ENCODE measurements at places on chromosomes 1 and 21.

DNA sequence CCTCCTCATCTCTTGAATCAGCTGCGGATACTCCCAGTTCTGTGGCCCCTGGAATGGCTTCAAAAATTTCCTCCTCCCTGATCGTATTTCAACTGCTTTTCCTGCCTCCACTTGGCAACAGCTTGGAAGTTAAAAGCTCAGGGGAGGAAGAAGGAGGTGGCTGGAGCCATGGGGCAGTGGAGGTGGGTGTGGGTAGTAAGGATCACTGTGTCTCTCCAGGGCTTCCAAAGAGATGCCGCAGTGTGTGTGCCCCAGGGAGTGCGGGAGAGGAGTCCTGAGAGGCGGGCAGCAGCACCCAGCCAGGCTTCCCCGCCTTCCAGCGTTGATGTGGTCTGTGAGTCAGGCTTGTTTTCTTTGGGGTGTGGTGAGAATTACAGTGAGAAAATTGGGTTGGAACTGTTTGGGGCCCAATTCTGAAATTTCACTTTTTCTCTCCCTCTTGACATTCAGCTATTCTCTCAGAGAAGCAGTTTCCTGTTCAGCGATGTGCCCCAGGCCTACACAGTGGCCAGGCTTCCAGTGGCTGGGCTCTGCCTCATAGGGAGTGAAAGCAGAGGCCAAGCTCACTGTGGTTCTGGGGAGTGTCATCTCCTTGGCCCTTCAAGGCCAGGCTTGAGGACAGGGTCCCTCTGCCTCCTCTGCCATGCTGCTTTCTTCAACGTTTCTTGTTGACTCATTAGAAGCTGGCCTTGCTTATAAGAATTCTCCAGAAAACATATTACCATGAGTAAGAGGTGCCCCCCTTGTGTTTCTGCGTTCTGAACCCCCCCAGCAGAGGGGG, 69.0 kb downstream of the PGM1 start:
- DNase-seq = peak; percentile 73

DNA sequence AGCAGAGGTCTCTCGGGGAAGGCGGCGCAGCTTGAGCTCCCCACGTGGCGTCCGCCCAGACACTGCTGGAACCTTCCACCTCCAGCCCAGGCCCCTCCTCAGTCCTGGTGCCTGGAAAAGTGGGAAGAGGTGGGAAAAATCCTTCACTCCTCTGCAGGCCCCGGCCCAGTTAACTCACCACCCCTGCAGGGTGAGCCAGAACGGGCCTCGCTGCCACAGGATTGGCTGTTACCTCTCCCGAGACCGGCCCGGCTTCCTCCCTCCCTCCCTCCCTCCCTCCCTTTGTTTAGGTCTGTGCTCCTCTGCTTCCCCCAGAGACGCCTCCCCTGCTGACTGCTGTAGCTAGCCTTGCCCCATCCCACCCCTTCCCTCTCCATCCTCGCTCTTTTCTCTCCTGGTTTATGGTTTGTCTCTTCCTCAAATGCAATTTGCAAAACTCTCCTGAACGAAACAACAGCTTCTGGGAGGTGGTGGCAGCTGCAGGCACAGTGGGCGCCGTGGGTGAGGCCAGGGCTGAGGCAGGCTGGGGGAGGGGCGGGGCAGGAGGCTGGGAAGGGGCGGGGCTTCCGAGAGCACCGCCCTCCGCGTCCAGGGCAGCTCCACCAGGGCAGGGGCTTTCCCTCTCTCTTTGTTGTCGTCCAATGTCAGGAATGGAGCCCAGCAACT, 6.5 kb downstream of the CAPN9 start:
- DNase-seq = peak; percentile 20

- DNase-seq = no peak
Measured at GRCh38 chr1:180946541-180947498, 34.1 kb downstream of the KIAA1614 start.

DNA sequence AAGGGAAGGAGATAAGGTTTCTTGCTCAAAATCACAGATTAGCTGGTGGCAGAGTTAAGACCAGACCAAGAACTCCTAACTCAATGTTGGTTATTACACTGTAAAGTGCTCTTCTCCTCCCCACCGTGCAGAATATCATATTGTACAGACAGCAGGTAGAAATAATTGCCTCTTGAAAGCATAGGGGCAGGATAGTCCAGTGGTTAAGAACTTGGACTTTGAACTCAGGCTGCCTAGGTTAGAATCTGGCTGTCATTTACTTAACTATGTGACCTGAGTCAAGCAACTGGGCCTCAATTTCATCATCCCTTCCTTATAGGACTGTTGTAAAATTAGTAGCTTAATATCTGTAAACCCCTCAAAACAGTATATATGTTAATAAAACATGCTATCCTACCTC, 114.9 kb upstream of the HIVEP3 start:
- no peak for DNase-seq

DNA sequence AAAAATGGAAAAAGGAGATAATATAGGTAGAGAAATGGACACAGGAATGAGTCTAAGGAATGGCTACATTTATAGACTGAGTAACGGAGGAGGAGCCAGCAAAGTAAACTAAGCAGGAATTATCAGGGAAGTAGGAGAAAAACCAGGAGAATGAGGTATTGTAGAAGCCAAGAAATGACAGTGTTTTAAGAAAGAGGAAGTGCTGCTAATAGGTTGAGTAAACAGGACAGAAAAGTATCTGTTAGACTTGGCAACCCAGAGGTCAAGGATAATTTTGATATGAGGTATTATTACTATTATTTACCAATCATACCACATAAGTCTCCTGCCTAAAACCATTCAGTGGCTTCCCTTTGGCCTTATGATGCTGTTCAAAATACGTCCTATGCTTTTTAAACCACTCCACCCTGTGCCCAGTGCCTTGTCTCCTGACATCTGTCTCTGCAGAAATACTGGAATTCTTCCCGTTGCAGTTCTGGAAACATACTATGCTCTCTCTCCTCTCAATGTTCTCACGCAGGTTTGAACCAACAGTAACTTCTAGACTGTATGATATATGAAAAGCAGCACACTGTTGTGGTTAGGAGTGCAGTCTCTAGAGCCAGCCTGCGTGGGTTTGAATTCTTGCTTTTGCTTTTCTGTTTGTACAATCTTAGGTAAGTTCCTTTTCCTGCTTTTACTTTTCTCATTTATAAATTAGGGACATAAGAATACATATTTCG, 24.6 kb upstream of the NEK7 start:
- DNase-seq = no peak

DNA sequence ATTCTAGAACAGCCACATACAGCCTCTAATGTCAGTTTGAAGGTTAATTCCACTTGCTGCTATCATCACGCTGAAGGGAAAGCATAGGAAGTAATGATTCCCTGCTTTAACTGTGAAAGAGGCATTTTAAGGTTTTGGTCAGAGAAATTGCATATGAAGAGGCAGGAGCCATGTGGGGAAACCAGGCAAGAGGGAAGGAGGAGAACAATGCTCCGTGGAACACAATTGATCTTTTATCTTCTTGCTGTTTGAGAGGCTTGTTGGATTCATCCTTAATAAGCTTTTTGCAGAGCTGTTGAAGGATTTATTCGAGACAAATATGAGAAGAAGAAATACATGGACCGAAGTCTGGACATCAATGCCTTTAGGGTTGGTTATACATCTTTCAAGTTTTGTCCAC, 35.9 kb downstream of the SMAP2 start:
- no peak for DNase-seq

DNA sequence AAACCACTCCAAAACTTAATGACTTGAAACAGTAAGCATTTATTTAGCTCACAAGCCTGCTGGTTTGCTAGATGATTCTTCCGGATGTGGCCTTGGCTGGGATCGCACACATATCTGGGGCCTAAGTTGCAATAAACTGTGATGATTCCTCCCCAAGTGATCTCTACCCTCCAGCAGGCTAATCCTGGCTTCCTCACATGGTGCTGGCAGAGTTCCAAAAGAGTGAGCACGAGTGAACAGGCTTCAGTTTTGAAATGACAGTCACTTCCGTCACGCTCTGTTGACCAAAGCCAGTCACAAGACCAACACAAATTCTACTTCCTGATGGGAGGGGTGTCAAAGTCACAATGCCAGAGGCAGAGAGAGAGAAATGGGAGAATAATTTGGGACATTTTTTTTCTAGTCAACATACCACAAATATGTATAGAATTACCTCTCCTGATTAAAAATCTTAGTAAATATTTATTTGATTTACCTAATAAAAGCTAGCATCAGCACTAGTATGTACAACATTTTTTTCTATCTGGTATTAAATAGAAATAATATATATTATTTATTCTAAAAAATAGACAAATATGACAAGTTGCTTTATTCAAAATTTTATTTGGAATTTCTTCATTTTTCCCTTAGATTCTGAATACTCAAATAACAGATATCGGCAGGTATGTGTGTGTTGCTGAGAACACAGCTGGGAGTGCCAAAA, 292.7 kb downstream of the TPR start:
- DNase-seq = peak; percentile 84

DNA sequence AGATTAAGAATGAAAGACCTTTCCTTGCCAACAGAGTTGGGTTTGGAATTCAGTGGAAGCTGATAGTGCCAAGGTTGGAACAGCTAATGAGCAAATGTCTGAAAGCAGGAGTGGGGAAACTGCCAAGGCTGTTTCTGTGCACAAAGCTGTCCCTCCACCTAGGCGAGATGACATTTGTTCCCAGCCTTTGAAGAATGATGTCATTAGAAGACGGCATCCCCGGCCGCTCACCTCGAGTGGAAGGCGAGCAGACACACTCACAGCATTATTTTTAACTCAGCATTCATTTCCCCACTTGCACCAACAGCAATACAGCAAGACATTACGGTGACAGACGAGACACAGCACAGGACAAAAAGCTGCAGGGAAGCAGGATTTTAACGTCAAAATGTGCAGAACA, 463.9 kb downstream of the PCP4 start:
- no peak for DNase-seq

GRCh38 chr1:200660719-200661118, 9.0 kb downstream of the DDX59 start:
- no peak for DNase-seq

GRCh38 chr21:15241997-15242736, 177.4 kb upstream of the NRIP1 start:
- no peak for DNase-seq

- no peak for DNase-seq
Measured at GRCh38 chr1:61583703-61584102, 141.2 kb downstream of the TM2D1 start.

- peak; percentile 52 for DNase-seq
Measured at GRCh38 chr21:29146726-29147125, 16.3 kb downstream of the MAP3K7CL start.

GRCh38 chr1:111802110-111802509, 46.4 kb downstream of the DDX20 start:
- DNase-seq = no peak

DNA sequence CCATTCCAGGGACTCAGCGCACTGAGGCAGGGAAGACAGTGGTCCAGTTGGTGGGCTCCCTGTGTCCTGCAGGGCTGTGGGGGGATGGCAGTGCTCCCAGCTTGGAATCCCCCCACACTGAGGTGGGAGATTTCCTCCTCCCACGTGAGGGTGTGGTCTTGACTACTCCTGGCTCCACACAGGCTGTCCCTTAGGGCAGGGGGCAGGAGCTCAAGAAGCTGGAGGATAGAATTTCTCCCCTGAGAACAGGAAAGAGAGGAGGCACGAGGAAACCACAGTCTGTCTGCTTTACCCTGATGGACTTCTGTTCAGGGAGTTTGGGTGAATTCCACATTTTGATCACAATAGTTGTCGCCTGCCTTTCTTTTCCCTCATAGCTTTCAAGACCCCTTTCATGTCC, 62.1 kb downstream of the CACNA1E start:
- no peak for DNase-seq

DNA sequence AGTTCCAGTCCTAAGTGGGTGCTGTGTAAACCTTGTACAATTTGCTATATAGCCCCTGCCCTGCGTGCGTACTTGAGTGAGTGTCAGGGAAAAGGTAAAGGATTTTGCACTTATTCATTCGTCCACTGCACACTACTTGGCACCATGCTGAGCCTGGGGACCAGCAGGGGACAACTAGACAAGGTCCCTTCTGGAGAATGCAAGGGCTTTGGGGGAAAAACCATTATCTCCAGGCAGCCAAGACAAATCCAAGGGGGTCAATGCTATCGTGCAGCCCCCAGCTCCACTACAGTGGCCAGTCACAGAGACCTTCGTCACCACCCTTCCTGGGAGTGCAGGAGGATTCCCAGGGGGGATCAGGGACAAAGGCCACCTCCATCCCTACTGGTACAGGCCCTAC, 39.7 kb downstream of the MATN1 start:
- no peak for DNase-seq

DNA sequence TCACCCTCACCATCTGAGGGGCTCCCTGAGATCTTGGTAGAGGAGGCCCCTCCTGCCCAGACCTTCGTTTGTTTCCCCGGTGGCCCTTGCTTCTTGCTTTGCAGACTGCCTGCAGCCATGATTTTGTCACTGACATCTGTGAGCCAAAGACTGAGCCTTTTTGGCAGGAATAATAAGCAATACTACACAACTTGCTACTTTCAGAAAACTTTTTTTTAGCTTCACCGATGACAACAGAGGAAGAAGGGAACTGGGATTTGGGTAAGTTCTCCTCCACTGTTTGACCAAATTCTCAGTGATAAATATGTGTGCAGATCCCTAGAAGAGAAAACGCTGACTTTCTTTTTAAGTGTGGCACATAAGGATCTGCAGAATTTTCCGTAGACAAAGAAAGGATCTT, 11.7 kb upstream of the CD101 start:
- no peak for DNase-seq

DNA sequence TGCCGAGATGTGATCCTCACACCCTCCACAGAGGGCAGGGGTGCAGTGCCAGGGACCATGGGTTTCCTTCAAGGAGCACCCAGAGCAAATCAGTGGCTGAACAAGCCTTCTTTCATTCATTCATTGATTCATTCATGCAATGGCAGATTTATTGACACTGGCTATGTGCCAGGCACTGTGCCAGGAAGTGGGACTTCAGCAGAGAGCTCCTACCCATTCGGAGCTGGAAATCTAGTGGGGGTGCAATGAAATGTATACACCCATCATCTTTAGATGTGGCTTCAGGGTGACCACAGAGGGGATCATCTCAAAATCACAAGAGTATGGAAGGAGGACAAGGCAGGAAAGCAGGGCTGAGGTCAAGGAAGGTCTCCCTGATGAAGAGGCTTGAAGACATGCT, 18.9 kb downstream of the SLC6A9 start:
- DNase-seq = no peak

DNA sequence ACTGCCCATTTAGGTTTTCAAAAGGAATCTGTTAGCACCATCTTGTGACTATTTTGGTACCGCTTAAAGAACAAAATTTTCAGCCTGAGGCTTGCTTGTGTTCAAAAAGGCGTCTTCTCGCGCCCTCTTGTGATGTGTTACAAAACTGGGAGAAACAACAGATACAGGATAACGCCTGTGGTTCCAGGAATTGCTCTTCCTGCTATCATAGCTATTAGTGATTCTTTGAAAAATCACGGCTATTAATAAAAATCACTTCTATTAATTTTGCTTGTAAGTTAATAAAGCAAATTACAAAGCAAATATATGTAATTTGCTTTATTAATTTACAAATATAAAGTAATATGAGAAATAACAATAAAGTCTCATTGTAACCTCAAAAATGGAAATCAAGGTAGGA, 82.2 kb upstream of the ABCD3 start:
- peak; percentile 90 for DNase-seq
